ENCODE measurements at places on chromosomes 12 and 14.

GRCh38 chr14:77125281-77125801 lies 16.2 kb downstream of the ZDHHC22 start:
- DNase-seq = no peak

GRCh38 chr14:70622111-70622712 lies 19.5 kb upstream of the TTC9 start:
- peak; percentile 59 for DNase-seq

GRCh38 chr12:7130701-7131501 lies 730 bp downstream of the CLSTN3 start:
- DNase-seq = peak; percentile 51

GRCh38 chr12:103928682-103929045 lies 1.5 kb upstream of the HSP90B1 start:
- DNase-seq = peak; percentile 64

DNA sequence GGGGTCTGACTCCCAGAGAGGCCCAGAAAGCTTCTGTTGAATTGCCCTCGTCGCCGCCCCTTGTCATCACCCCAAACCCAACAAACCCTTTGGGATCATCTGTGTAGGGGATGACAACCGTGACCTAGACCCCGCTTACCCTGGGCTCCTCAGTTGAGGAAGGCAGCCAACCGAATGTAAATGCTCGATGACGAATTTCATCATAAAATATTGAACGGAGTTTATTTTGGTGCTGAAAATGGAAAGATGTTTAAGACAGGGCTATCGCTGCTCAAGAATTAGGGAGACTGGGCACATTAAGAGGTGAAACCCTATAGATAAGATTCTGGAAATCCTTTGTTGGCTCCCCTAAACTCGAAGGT lies 512 bp downstream of the ACTR10 start:
- DNase-seq = no peak

DNA sequence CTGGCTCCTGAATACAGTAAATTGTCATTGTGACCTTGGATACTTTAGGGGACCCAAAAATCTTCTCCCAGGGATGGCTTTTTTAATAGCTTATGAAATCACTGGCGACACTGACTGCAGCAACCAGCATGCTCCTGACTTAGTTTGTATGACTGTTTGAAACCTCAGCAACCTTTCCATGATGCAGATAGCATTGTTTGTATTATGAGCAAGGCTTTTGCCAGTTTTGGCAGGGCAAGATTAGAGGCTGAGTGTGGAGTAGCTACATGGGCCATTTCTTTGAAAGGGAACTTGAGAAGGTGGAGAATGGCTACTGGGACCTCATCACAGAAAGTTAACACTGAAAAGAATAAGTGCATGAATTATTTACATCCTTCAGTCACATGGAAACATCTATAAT lies 50.9 kb downstream of the SLC4A8 start:
- DNase-seq = no peak

GRCh38 chr14:59147007-59147406 lies 41.5 kb upstream of the DAAM1 start:
- DNase-seq = no peak

GRCh38 chr12:123077298-123078119 lies 73.4 kb downstream of the PITPNM2 start:
- DNase-seq = no peak

GRCh38 chr14:45400950-45401640 lies 148.1 kb upstream of the MIS18BP1 start:
- no peak for DNase-seq

DNA sequence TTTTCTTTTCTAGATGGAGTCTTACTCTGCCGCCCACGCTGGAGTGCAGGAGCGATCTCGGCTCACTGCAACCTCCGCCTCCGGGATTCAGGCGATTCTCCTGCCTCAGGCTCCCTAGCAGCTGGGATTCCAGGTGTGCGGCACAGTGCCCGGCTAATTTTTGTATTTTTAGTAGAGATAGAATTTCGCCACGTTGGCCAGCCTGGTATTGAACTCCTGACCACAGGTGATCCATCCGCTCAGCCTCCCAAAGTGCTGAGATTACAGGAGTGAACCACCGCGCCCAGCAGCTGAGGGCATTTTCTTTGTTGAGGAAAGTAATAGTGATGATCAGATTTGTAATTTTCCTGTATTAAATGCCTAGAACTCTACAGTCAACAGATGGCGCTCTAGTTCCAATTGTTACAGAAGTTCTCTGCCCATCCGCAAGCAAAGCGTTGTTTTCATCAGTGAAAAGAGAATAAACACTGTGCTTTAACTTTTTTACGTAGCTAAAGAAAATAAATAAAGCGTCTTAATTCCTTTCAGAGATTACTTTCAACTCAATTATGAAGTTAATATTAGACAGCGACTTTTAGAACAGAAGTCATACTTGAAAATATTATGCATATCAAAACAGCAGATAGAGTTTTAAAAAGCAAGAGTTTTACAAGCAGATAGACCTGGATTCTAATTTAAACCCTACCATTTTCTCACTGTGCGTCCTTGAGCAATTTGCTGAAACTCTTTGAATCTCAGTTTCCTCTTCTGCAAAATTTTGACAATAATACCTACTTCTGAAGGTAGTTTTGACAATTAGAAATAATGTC lies 335.1 kb downstream of the DUSP6 start:
- DNase-seq = peak; percentile 67

DNA sequence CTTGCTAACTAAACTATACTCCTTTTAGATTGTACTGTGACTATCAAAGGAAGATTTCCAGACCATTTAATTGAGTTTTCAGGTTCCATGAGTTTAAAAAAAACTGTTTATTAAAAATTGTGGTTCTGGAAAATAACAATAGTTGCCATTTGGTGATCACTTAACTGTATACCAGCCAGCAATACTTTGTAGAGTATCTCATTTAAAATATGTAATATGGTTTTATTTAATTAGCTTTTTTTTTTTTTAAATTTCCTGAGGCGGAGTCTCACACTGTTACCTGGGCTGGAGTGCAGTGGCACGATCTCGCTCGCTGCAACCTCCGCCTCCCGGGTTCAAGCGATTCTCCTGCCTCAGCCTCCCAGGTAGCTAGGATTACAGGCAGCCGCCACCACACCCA lies 7.4 kb downstream of the MARK3 start:
- no peak for DNase-seq

DNA sequence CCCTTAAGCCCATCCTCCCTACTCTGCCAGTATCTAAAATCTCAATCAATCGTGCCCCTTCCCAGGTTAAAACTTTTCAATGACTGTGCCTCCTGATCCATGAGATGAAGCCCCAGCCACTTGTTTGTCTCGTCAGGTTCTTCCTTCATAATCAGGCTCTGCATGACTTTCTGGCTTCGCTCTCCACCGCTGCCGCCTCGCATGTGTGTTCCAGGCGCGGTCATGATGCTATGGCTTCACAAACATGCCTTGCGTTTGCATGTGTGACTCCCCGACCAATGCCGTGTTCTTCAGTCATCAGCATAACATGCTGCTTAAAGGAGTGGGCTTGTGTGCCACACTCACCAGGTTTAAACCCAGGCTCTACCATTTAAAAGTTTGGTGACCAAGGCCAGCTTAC lies 5.0 kb upstream of the C1RL start:
- no peak for DNase-seq

DNA sequence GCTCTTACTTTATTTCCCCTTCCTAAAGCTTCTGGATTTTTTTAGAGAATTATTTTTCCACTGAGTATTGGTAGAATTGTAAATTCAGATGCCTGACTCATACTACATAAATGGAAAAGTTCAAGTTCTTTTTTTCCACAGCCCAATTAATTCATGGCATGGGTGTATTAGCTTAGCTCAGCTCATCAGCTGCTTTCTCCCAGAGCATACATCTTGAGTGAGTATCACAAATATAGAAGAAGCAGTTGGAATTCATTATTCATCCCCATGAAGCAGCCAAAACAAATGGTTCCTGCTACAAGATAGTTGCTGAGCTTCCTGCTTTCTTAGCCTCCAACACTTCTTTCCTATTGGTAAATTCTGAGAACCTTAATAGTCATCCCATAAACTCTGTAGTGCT lies 105.1 kb downstream of the C12orf50 start:
- no peak for DNase-seq

DNA sequence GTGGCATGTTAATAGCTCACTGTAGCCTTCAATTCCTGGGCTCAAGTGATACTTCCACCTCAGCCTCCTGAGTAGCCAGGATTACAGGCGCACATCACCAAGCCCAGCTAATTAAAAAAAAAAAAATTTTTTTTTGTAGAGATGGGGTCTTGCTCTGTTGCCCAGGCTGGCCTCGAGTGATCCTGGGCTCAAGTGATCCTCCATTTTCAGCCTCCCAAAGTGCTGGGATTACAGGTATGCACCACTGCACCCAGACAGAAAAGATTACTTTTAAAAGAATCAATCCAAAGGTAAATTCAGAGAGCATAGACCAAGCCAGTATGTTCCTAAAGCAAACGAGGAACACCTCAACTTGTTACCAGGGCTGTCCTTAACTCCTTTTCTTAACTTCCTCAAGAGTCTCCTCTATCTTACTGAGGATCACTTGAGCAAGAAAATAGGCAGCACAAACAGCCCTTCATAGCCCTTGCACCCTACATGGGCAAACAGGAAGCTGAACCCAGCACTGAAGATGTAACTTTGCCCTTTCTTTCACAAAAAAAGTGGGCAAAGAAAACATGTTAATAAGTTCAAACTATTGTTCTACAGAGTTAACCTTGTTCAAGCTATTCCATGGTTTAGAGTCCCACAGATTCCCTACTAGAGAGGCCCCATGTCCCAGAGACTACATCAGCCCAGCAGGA lies 11.3 kb downstream of the CS start:
- DNase-seq = no peak

GRCh38 chr12:123251403-123252076 lies 18.3 kb downstream of the MTRFR start:
- no peak for DNase-seq

- no peak for DNase-seq
Measured at GRCh38 chr12:78018939-78019338, 188.2 kb downstream of the NAV3 start.

DNA sequence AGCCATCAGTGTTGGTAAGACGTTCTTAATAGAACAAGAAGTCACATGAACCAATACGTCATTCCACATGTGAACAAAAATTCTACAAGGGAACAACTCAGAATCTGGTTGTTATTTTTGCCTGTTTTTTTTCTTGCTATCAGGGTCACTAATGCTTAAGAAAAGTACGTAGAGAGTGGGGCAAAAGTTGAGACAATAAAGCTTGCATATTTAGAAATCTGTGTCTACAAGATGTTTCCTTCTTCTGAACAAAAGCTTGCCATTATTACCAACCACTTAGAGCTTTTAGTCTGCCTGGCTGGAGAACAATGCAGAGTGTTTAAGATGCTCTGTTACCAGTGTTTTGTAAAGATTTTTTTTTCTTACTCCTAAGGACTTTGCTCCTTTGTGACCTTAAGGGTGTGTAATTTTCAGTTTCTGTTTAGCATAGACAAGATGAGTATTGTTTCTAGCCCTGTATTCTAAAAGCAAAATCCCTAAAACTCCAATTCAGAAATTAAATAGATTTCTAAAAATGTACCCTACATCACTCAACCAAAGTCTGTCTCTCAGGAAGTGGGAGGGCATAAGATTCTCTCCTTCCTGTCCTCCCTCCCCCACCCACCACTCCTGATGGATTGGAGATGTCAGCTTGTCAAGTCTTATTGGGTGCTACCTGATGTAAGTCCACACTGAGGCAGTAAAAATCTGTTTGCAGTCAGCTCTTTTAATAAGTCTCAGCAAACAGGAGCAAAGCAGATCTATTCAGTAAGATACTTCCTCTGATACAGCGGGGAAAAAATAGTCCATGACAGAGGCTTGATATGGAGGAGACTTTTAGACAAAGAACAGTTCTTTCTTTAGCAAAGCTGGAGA lies 267.6 kb downstream of the GRIN2B start:
- no peak for DNase-seq

DNA sequence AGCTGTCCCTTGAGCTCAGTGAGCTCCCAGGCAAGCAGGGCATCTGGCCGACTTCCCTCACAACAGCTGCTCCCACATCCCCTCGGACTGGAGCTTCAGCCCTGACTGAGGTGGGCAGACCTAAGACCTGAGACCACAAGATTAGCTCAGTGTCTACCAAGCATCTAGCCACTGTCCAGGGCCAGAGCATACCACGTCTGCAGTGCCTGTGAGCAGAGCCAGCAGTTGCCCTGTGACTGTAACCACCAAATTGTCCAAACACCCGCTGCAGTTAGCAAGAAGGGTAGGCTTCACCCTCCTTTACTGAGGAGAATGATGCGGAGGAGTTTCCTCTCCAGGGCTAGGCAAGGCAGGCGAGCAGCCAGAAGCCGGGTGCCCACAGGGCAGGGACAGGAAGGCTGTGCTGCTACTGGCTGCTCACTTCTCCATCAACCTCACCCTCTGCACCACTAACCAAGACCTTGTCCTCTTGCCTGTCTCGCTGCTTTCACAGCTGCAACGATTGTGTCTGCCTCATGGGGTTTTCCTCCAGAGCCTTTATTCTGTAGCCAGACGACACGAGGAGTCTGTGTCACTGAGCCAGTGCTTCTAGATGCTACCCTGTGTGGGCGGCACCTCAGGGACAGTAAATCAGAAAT lies 53.9 kb downstream of the ANAPC7 start:
- DNase-seq = peak; percentile 32

- no peak for DNase-seq
Measured at GRCh38 chr14:42013559-42013958, 406.9 kb downstream of the LRFN5 start.
